ENCODE measurements at places on chromosomes 2 and 18.

- no peak for DNase-seq
Measured at GRCh38 chr18:51135364-51135763, 62.1 kb downstream of the MEX3C start.

DNA sequence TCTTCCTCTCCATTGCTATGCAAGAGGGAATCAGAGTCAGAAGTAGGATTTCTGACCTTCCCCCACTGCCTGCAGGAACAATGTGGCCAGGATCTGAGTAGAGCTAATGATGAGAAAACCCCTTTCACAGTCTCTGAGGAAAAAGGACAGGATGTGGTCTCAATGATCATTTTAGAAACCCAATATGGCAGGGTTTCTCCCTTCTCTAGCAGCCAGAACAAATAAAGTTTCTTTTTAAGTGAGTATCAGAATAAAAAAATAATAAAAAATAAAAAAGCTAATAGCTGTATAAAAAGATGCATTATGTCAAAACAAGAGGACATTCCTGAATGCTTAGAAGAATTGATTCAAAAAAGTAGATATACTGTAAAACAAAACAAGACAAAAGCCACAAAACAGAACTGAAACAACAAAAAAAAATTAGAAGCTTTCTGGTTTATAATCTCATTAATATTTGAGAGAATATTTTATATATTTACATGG, 1124.9 kb upstream of the ZEB2 start:
- no peak for DNase-seq

GRCh38 chr2:195594248-195594647, 62.8 kb upstream of the SLC39A10 start:
- no peak for DNase-seq

DNA sequence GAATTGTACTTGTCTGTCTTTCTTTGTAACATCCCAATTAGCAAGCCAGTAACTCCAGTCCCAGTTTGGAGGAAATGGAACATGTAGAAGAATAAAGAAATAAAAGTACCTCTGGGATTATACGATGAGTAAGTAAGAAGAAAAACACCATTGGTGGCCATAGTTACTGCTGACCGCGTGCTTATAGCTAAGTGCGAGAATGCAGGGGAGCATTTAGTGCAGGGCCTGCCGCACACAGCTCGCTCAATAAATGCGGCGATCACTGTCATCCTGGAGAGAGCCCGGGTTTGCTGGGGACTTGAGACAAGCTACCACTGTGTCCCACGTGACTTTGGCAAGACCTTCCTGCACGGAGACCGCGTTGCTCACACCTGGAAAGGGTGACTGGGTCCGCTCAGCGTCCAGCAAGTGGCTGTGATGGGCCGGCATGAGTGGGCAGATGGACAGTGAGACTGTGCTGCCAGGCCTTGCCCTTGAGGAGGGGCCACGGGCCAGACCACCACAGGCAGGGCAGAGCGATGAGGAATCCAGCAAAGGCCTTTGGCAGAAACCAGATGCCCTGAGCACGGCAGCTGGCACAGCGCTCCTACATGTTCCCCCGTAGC, 54.8 kb downstream of the ADI1 start:
- no peak for DNase-seq

GRCh38 chr2:140863713-140864112, 1267.1 kb downstream of the LRP1B start:
- DNase-seq, result peak; percentile 39

DNA sequence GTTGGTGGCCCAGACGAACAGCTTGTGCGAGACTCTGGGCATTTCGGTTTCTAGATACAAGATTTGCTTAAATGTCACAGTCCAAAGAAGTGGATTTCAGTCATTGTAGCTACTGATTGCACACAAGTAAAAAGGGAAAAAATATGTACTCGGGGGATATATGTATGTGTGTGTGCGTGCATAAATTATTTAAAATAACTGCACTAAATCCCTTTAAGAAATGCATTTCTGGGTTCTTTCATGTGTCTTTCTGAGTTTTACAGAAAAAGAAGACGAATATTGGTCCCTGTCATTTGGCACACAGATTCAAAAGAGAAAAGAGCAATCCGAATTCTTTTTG, 2.1 kb upstream of the EPHA4 start:
- no peak for DNase-seq

DNA sequence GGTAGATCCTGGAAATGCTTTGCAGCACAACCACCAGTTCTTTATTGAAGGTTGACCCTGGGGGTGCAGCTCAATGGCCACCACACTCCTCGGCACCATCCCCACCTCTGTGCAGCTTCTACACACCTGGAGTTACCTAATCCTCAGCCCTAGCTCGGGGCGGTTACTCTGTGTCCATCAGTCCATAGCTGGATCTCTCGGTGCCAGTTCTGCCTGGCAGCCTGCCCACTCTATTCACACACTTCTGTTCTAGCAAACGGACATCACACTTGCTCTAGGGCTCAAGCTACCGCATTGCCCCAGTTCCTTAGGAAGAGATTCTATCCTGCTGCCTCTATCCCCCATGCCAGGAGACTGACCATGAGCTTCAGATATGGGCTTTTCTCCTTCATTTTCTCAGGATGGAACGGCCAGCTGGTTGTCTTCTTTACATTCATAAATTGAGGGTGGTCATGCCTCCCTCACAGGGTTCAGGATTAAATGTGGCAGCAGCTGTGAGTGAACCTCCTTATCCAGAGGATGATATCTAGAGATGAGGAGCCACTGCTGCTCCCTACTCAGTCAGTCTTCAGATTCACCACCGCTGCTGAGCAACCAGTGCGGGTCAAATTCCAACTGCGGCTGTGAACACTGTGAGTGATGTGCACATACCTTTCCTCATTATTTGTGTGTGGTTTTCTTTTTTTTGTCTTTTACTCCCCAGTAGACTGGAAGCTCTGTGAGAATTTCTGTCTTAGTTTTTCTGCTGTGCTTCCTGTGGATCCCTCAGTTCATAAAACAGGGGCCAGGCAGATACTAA, 66.9 kb upstream of the TRIB2 start:
- DNase-seq, result no peak

DNA sequence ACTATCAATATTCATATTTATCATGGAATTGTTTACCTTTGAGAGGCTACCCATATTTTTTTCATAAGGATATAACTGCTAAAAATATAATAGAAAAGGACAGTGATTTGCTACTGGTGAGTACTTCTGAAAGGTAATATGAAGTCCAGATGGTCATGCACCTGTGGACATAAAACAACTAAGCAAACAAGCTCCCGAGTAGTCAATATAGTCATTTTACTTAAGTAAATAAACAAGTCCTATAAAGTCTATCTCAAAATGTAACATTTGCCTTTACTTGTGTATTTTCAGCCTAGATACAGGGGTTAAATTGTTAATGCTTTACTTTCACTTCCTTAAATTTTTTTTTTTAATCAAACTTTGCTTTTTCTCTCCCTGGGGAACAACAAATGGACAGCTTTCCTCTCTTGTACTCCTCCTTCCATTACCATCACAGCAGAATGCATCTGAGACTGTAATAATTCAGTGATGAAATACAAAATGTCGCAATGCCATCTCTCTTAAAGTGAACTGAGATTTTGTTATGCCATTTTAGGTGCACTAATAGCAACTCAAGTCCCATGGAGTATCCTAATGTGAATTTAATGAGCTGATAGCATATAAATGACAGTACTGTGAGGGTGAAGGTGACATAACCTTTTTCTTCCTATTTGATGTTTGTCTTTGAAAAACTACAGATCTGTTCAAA, 1325.4 kb upstream of the ZEB2 start:
- DNase-seq, result peak; percentile 58

- no peak for DNase-seq
Measured at GRCh38 chr18:58178511-58178910, 134.5 kb downstream of the NEDD4L start.

- no peak for DNase-seq
Measured at GRCh38 chr2:138269765-138270164, 231.8 kb upstream of the SPOPL start.

- DNase-seq, result no peak
Measured at GRCh38 chr2:26911911-26912861, 58.3 kb upstream of the MAPRE3 start.

Data from inflammatory macrophage treated with lipopolysaccharide for 1 hour (primary cell).